Brain (organoid and tissue), 16 donors: ENCODE measurements at places on chromosomes 13 and 19.

- DNase-seq: no peak
Observed at GRCh38 chr13:35936246-35936978, 194.8 kb downstream of the DCLK1 start.

GRCh38 chr13:27147530-27148170 lies 24.0 kb downstream of the USP12 start:
- no peak for DNase-seq

GRCh38 chr13:19862481-19863313 lies 752 bp downstream of the ZMYM5 start:
- DNase-seq: peak; percentile 35

GRCh38 chr13:101767131-101767530 lies 314.7 kb downstream of the ITGBL1 start:
- no peak for DNase-seq

- no peak for DNase-seq
Observed at GRCh38 chr19:48967346-48968178, 2.5 kb downstream of the FTL start.

GRCh38 chr13:64369121-64369520 lies 2861.0 kb downstream of the PCDH9 start:
- no peak for DNase-seq

DNA sequence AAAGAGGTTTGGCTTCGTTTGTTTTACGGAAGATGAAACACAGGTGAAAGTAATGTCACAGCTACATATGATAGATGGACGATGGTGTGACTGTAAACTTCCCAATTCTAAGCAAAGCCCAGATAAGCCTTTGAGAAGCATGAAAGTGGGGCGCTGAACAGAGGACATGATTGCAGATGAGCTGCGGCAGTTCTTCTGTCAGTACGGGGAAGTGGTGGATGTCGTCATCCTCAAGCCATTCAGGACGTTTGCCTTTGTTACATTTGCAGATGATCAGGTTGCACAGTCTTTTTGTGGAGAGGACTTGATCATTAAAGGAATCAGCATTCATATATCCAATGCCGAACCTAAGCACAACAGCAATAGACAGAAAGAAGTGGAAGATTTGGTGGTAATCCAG lies 111.5 kb upstream of the DIAPH3 start:
- DNase-seq: no peak

DNA sequence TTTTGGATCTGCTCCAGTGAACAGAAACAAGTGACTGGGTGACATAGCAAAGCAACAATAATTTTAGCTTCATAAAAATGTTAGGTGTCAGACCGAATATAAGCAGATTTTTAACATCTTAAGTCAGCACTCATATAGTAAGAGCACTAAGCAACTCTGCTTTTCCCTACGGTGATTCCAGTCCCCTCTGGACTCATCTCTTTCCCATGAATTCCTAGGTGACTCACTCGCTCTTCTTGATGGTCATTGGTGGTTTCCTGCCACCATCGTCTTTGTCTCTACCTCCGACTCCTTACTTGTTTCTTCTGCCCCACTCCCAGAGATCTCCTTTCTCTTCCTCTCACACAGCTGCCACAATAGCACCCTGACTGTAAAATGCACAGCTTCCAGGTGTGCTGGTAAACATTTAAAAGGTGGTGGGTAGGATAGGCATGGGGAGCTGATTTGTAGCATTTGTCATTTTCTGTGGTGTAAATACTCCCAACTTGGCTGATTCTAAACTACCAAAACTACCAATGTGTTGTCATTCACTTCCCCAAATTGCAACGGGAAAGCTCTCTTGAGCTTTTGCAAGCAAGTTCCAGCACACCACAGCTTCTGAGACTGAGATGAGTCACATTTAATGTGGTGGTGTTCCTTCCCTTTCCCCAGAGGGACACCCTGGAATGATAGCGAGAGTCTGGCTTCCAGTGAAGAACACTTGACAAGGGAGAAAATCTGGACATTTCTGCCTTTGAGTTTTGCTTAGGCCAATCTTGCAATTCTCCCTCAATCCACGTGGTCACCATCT lies 42.8 kb upstream of the CLDN10 start:
- no peak for DNase-seq

DNA sequence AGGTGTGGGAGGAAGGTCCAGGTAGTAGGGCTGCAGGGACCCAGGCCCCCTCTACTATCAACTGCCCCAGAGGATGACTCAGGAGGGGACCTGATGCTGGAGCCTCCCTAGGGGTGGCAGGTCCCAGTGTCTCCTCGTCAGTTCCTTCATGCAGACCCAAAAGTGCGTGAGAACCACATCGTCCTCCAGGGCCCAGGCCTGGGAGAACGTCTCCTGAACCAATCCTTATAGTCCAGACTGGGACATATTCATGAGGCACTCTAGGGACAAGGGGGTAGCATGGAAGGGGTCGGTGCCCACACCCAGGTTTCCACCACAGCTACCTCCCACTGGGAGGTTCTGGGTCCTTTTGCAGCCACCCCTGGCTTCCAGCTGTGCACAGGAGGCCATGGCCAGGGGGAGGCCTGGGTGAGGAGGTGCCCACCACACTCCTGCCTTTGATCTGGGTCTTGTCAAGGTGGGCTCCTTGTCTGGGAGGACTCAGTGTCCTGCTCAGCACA lies 38.0 kb upstream of the TPM4 start:
- no peak for DNase-seq

GRCh38 chr13:53152057-53152421 lies 123.4 kb downstream of the OLFM4 start:
- DNase-seq: no peak

DNA sequence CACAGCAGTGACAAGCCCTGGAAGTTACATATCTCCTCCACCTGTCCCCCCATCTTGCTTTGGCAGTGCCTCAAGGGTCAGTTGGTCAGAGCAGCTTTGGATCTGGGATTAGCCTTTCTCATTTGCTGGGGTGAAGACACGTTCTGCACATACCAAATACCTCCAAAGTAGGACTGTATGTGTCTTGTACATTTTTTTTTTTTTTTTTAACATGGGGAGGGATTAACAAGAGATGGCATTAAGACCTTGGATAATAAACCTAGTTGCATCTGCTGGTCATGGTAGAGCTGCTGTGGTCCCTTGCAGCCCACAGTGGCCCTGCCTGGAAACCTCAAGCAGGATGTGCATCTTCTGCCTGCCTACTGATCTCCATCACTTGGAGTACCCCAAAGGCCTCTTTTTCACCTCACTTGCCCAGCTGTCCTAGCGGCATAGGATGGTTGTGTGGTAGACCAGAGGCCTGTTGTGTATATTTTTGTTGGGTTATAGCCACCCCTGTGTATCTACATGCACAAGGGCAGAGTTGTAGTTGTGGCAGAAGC lies 2.5 kb downstream of the RPS19 start:
- DNase-seq: no peak

DNA sequence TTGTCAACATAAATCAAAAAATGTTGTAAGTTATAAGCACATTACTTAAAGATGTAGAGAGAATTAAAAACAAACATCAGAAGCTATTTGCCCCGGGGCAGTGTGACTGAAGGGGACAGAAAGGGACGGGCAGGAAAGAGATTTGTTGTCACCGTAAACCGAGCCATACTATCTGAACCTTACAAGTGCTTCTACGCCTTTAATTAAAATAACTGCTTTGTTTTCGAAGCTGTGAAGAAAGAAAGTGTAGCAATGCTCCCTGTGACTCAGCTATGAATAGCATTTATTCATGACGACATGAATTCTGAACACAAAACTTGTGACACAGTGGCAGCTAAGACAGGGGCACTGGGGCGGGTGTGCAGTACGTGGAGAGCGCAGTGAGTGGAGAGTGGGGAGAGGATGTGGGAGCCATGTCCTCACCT lies 30.0 kb downstream of the ZNF787 start:
- no peak for DNase-seq

DNA sequence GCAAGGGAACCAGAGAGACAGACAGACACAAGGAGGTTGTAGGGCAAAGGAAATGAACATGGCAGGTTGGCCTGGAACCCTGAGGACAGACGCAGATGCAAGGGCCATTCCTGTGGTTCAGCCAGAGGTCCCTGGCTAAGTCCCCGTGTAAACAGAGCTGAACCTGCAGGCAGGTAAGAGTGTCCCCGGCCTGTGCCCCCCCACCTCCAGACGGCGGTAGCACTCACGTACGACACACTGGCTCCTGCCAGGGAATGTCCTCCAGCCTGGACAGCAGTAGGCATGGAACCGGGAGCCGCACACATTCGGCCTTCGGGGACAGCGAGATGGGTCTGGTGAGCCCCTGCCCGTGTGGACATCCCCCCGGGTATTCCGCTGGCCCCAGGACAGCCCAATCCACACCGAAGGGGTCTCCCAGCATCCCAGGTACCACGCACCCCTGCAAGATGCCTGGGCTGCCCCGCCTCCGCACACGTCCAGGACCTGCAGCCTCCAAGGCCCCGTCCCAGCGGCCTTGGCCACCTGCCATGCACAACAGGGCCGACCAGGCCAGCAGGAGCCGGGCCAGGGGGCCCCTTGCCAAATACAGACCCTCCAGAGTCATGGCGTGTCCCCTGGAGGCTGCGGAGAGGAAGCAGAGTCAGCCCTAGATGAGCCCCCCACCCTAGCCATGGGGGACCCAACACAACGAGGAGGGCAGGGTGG lies 2.4 kb downstream of the FBN3 start:
- no peak for DNase-seq

- no peak for DNase-seq
Observed at GRCh38 chr13:105725887-105726286, 809.6 kb downstream of the EFNB2 start.

GRCh38 chr19:55622242-55622969 lies 2.0 kb downstream of the ZNF784 start:
- no peak for DNase-seq

DNA sequence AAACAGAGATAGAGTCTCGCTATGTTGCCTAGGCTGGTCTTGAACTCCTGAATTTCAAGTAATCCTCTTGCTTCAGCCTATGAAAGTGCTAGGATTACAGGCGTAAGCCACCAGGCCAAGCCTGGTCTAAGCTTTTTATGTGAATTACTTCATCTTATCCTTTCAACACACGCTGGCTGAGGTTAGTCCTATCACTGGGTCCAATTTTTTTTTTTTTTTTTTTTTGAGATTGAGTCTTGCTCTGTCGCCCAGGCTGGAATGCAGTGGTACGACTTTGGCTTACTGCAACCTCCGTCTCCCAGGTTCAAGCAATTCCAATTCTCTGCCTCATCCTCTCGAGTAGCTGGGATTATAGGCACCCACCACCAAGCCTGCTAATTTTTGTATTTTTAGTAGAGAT lies 10.4 kb downstream of the MYO1F start:
- no peak for DNase-seq

- no peak for DNase-seq
Observed at GRCh38 chr13:30892966-30893365, 13.1 kb upstream of the MEDAG start.

DNA sequence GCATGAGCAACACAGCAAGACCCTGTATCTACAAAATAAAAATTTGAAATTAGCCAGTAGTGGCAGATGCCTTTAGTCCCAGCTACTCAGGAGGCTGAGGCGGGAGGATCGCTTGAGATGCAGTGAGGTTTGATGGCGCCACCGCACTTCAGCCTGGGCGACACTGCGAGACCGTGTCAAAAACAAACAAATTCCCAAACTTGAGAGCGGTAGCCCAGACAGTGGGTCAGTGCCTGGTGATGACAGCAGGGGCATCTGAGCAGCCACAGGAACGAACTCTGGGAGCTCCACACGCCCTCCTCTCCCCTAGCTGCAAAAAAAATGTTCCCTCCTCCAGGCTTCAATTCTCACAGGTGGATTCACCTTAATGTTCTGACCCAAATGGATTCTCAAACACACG lies 14.1 kb downstream of the ZNF490 start:
- DNase-seq: no peak

DNA sequence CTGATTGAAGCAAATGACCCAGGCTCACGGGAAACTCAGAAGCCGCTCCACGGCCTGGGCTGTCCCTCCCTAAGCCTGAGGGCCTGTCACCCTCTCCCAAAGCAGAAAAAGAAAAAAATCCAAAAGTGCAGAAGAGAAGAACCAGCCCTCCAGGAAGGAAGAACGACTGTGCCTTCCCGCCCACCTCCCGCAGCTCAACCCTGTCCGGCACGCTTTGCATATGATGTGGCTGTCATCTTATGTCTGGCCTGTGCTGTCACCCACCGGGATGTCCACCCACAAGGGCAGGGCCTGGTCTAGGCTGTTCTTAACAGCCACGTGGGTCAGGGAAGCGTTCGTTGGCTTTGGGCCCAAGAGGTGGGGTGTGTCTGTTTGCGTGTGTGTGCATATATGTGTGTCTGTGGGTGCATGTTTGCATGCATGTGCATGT lies 13.7 kb downstream of the ZBTB7A start:
- no peak for DNase-seq

GRCh38 chr13:52461265-52461664 lies 6.0 kb downstream of the CKAP2 start:
- DNase-seq: no peak

DNA sequence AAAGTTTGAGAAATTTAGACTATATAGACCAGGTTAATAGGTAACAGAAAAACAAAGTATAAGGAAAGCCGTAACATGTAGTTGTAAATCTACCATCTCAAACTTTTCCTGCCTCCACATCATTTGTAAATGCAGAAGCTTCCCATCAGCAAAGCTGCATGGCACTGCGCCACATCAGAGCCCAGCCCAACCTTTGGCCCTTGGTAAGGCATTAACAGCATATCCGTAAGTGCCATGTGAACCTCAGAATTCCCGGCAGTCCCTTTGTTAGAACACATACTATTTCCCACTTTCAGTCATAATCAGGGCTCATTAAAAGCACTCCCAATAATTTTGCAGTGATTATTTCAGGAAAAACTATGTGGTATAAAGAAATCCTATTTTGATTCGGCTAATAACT lies 51.6 kb downstream of the MPHOSPH8 start:
- DNase-seq: no peak

- DNase-seq: no peak
Observed at GRCh38 chr13:31101472-31102170, 60.1 kb downstream of the HSPH1 start.

DNA sequence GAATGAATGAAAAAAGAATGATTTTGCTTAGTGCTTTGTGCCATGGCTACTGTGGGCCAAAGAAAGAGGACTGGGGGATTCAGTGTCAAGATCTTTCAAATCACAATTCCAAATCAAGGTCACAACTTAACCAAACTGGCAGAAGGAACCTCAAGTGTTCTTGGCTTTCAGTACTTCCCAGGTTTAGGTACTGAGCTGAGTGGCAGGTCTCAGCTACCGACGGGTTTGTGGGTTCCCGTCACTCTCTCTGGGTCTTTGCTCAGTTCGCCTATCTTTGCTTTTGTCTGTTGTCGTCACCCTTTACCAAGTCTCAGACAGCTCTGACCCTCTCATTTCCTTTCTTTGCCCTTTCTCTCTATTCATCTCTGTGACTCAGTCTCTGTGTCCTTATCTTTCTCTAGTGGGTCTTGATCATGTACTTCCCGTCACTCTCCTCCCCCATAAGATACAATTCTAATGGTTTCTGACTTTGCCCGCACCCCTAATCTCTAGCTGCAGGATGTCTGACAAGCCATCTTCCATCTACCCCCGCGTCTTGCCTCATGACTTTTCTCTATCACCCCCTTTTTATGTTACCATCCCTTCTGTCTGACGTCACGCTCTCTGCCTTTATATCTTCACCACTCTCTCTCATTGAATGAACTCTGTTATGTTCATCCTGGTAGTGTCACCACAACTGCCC lies 33.3 kb upstream of the LRRC4B start:
- no peak for DNase-seq
